ENCODE measurements at places on chromosomes 7 and 10.

DNA sequence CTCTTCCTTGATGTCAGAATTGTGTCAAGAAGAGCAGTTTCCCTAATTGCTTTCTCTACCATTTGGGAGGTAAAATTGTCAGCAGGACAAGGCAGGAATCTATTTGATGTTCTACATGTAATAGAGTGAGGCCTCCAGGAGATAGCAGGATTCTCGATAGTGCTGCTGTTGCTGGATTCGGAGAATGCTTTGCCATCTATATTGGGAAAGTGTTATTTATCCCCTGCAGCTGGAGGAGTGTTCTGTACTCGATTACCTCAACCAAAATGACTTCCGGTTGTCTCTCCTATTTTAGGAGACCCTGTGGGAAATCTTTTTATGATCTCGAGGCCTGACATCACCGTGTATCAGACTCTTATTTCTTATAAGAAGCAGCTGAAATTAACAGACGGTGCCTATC lies 217.1 kb downstream of the TMEM178B start:
- no peaks in the 10 kb centered on the region for H3K27me3 ChIP-seq
- no peak for DNase-seq
- H3K36me3 ChIP-seq = no peaks in the 10 kb centered on the region
- H3K4me1 ChIP-seq = no peaks in the 10 kb centered on the region
- H3K27ac ChIP-seq = no peak overlapping the region

DNA sequence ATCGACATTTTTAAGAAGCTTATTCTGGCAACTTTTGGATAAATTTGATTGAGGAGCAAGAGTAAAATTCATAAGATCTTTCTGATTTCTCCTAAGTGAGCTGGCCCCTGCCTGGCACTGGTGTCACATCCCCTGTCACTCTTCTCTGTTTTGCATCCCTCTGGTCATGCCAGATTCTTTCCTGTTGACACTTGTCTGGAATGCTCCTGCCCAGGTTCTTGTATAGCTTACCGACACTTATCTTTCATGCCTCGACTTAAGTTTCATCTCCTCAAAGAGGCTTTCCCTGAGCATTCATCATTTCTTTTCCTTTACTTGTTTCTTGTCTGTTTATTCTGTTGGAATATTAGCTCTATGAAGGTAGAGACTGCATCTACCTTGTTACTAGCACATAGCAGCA lies 22.2 kb upstream of the AASS start:
- H3K36me3 ChIP-seq = no peaks in the 10 kb centered on the region
- H3K4me3 ChIP-seq = no peak overlapping the region
- no peak overlapping the region for H3K27ac ChIP-seq
- no peaks in the 10 kb centered on the region for H3K27me3 ChIP-seq

DNA sequence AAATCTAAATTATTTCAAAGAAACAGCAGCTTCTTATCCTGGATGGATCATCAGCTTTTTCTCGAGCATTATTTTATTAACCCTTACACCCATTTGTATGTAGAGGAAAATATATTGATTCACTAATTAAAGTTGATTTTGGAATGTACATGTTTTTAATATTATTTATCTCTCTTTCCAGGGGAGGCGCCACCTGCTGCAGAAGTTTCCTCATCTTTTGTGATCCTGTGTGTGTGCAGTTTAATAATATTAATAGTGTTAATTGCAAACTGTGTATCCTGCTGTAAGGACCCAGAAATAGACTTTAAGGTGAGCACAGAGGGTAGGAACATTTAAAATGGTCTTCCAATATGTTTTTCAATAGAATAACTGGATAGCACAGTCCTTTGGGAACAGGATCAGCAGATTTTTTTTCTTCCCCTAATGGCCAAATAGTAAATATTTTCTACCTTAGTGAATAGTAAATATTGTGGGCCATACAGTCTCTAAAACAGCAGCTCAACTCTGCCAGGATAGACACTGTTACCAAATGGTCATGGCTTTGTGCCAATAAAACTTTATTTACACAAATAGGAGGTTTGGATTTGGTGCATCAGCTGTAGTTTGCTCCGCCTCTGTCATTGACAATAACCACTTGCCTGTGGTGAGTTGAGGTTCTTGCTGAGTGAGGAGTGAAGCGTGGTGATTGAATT lies 30.6 kb downstream of the LMTK2 start:
- no peak overlapping the region for H3K27ac ChIP-seq
- H3K27me3 ChIP-seq = no peaks in the 10 kb centered on the region
- H3K36me3 ChIP-seq = peaks cover 38% of the 10 kb centered on the region
- DNase-seq = no peak
- H3K4me1 ChIP-seq = peaks cover under 1% of the 10 kb centered on the region

- no peaks in the 10 kb centered on the region for H3K4me1 ChIP-seq
- no peak overlapping the region for H3K4me3 ChIP-seq
- no peak for DNase-seq
- H3K27ac ChIP-seq = no peak overlapping the region
- H3K27me3 ChIP-seq = no peaks in the 10 kb centered on the region
- H3K36me3 ChIP-seq = no peaks in the 10 kb centered on the region
Measured at GRCh38 chr10:132273304-132273944, 34.3 kb downstream of the STK32C start.

- no peak overlapping the region for H3K27ac ChIP-seq
- no peaks in the 10 kb centered on the region for H3K4me1 ChIP-seq
- no peaks in the 10 kb centered on the region for H3K36me3 ChIP-seq
- no peak for DNase-seq
- H3K4me3 ChIP-seq = no peak overlapping the region
Measured at GRCh38 chr10:48882881-48883280, 56.8 kb downstream of the LRRC18 start.

DNA sequence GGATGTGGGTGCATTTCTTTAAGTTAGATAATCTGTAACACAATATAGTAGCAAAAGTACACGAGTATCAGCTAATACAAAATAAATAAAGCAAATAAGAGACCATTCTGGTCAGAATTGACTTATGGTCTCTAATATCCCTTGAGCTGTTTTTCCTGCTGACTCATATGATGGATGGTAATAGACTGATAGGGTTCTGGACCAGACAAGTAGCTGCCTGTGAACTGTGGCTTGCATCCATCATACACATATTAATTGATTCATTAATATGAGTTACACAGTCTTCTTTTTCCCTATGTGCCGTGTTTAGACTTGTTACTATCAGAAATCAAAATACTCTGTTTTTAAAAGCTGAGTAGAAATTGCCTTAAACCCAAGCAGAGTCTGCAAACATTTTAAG lies 762.8 kb downstream of the GATA3 start:
- H3K4me3 ChIP-seq = no peak overlapping the region
- no peaks in the 10 kb centered on the region for H3K36me3 ChIP-seq
- H3K27me3 ChIP-seq = no peaks in the 10 kb centered on the region
- no peak overlapping the region for H3K27ac ChIP-seq
- H3K4me1 ChIP-seq = no peaks in the 10 kb centered on the region

GRCh38 chr10:48236199-48236621 lies 38.3 kb downstream of the FRMPD2 start:
- H3K4me1 ChIP-seq = no peaks in the 10 kb centered on the region
- no peaks in the 10 kb centered on the region for H3K36me3 ChIP-seq
- H3K4me3 ChIP-seq = no peak overlapping the region
- DNase-seq = no peak

DNA sequence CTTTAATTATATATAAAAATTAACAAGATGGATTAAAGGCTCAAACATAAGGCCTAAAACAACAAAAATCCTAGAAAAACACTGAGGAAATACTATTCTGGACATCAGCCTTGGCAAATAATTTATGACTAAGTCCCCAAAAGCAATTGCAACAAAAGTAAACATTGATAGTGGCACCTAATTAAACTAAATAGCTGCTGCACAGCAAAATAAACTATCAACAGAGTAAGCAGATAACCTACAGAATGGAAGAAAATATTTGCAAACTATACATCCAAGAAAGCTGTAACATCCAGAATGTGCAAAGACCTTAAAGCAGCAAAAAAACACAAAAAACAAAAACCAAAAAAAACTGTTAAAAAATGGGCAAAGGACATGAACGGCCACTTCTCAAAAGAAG lies 384.0 kb upstream of the SEMA3D start:
- H3K4me1 ChIP-seq = no peaks in the 10 kb centered on the region
- no peak for DNase-seq
- no peak overlapping the region for H3K27ac ChIP-seq
- H3K27me3 ChIP-seq = no peaks in the 10 kb centered on the region
- no peaks in the 10 kb centered on the region for H3K36me3 ChIP-seq
- H3K4me3 ChIP-seq = no peak overlapping the region

GRCh38 chr7:2525658-2526630 lies 6.4 kb downstream of the LFNG start:
- DNase-seq = no peak
- no peak overlapping the region for H3K4me3 ChIP-seq
- peaks cover 83% of the 10 kb centered on the region for H3K4me1 ChIP-seq
- peaks cover 32% of the 10 kb centered on the region for H3K36me3 ChIP-seq

DNA sequence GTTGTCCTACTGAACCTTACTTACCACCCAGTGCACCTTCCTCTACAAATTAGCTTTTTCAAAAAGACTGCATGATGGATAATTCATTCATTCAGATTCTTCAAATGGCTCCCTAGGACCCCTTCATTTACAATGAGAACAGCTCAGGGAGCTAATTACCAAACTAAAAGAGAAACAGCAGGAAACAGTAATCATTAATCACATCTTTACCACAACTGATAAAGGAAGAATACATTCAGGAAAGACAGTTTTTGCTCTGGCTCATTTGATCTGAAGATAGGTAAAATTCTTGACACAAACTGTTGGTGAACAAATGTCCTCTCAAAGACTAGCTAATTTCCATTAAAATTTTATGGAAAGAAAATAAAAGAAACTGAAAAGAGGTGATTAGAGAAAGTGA lies 1652.7 kb upstream of the LRRTM3 start:
- no peaks in the 10 kb centered on the region for H3K36me3 ChIP-seq
- H3K27ac ChIP-seq = no peak overlapping the region
- no peaks in the 10 kb centered on the region for H3K27me3 ChIP-seq
- no peak for DNase-seq
- H3K4me3 ChIP-seq = no peak overlapping the region
- H3K4me1 ChIP-seq = no peaks in the 10 kb centered on the region

DNA sequence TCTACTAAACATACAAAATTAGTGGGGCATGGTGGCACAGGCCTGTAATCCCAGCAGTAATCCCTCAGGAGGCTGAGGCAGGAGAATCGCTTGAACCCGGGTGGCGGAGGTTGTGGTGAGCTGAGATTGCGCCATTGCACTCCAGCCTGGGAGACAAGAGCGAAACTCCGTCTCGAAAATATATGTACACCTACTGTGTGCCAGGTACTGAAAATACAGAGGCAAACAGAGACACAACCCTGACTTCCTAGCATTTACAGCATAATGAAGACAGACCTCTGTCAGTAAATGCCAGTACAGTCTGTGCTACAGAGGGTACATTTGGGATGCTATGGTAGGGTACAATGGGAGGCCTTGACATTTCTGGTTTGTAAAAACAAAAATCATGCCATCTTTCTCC lies 66.6 kb downstream of the ABCC2 start:
- no peak for DNase-seq
- H3K36me3 ChIP-seq = peaks cover 5% of the 10 kb centered on the region
- H3K4me3 ChIP-seq = no peak overlapping the region
- no peak overlapping the region for H3K27ac ChIP-seq
- H3K4me1 ChIP-seq = no peaks in the 10 kb centered on the region

- no peak overlapping the region for H3K27ac ChIP-seq
- no peaks in the 10 kb centered on the region for H3K36me3 ChIP-seq
- no peaks in the 10 kb centered on the region for H3K4me1 ChIP-seq
- no peak overlapping the region for H3K4me3 ChIP-seq
- no peak for DNase-seq
Measured at GRCh38 chr7:30584415-30584814, 10.3 kb upstream of the GARS1 start.

DNA sequence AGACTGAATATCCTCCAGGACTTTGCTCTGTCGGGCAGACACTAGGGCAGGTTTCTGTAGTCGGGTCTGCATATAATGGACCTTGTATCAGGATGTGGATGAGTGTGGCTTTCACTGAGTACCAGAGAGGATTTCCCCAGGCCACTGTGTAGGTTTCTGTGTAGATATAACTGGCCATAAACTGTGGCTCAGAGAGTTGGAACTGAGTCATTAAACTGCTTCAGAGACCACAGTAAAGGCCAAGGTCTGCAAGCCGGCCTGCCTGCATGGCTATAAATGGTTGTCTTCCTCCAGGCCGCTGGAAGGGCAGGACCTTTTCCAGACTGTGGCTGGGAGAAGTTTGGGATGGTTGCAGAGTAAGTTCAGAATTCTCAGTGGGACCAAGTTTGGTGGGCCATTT lies 16.9 kb downstream of the ZNF92 start:
- peaks cover 31% of the 10 kb centered on the region for H3K36me3 ChIP-seq
- no peaks in the 10 kb centered on the region for H3K27me3 ChIP-seq
- no peak overlapping the region for H3K27ac ChIP-seq
- no peak overlapping the region for H3K4me3 ChIP-seq
- no peak for DNase-seq

DNA sequence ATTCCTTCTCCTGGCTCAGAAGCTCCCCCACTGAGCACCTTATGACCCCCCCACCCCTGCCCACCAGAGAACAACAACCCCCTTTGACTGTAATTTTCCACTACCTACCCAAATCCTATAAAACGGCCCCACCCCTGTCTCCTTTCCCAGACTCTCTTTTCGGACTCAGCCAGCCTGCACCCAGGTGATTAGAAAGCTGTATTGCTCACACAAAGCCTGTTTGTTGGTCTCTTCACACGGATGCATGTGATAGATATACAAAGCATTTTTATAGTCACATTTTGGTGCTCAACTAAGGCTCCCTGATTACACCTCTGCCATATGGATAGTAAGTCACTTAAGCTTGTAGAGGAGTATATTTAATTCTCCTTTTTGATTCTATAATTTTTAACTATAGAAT lies 985.8 kb downstream of the REEP3 start:
- H3K27ac ChIP-seq = no peak overlapping the region
- no peaks in the 10 kb centered on the region for H3K27me3 ChIP-seq
- H3K36me3 ChIP-seq = no peaks in the 10 kb centered on the region
- H3K4me1 ChIP-seq = no peaks in the 10 kb centered on the region
- H3K4me3 ChIP-seq = no peak overlapping the region

DNA sequence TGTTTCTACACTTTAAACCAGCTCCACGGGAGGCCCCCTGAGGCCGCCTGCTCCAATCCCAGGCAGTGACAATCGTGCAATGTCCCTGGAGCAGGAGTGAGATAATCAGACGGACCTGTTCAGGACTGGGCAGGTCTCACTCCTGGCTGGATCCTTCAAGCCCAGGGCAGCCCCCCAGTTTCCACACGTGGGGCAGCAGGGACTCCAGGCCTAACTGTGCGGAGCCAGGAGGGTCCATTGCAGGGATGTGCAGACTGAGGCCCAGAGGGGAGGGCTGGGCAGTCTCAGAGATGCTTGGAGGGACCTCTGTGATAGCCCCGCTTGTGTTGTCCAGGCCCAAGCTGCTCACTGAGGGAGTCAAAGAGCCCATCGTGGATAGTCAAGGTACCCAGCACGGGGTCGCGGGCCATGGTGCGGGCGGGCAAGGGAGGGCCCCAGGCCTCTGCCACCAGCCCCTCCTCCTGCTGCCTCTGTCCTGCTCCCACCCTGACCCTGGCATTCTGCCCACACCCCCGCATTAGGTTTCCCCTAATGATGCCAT lies 110.5 kb upstream of the KCTD7 start:
- H3K27me3 ChIP-seq = no peaks in the 10 kb centered on the region
- H3K36me3 ChIP-seq = no peaks in the 10 kb centered on the region
- DNase-seq = no peak
- no peak overlapping the region for H3K4me3 ChIP-seq
- H3K4me1 ChIP-seq = no peaks in the 10 kb centered on the region
